ENCODE measurements at places on chromosomes 6 and 20.

DNA sequence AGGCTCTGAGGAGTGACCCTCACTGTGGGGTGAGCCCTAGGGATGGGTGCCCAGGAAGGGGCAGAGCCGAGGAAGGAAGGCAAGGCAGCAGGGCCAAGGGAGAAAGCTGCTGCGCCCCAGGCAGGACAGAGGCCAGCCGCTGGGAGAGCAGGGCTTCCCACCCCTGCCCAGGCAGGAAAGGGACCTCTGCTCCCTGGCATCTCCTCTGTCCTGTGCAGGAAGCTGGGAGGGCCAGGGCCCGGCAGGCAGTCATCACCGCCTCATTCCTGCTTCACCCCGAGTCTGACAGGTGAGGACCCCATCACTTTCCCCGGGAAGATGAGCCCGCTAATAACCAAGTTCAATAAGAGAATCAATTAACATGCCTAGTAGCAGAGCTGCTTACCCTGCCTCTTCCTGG is 81.3 kb downstream of the EDN3 start:
- no peak for DNase-seq

DNA sequence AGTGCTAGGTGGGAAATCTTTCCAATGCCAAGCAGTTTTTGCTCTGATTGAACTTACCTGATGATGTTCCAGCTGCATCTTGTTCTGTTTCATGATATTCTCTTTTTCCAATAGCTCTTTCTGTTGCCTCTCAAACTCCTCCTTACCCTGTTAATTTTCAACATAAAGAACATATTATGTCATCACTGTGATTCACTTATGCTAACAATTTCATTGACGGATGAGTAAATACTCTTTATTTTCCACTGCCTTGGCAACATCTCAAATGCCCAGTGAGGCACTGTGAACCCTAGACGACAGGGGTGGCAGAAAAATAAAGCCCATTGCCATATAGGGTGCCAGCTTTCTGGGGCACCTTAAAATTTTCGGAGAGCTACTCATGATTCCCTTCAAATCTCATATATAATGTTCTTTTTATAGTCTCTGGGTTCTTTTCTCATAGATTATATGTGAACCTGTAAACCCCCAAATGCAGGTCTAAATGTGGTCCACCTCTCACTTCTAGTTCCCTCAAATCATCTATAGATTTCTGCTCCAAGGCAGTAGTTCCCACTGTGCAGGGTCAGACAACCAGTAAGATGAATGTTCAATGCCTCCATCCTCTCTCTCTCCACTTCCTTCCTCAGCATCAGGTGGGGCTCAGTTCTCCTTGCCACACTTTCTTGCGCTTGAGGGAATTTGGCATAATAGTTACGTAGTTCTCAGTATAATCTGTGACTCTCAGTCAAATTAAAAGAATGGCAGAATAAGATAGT is 44.1 kb downstream of the NEDD9 start:
- no peak for DNase-seq

- no peak for DNase-seq
Measured at GRCh38 chr20:5657190-5657875, 92.9 kb upstream of the SHLD1 start.

- no peak for DNase-seq
Measured at GRCh38 chr20:41320976-41321375, 3.4 kb upstream of the ZHX3 start.

- DNase-seq, result no peak
Measured at GRCh38 chr20:47789764-47790579, 4.7 kb upstream of the SULF2 start.

GRCh38 chr6:17900011-17900410 is 87.4 kb downstream of the KIF13A start:
- DNase-seq, result no peak

- no peak for DNase-seq
Measured at GRCh38 chr20:47265984-47266383, 90.5 kb downstream of the ZMYND8 start.

DNA sequence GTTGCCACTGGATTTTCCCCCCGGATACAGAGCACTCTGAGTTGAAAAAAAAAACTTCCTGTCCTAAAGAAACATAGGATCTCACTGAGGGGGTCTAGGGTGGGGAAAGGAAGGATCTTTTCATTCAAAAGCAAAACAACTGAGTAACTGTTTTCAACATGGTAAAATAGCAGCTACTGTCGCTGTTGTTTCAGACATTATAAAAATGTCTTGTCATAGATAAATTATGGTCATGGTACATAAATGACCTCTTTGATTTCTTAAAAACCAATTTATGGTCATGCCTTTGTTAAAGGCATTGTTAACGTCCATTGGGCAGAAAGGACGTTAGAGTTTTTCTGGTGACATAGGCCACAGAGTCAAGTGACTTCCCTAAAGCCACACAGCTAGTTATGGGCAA is 180.4 kb upstream of the DTNBP1 start:
- no peak for DNase-seq

DNA sequence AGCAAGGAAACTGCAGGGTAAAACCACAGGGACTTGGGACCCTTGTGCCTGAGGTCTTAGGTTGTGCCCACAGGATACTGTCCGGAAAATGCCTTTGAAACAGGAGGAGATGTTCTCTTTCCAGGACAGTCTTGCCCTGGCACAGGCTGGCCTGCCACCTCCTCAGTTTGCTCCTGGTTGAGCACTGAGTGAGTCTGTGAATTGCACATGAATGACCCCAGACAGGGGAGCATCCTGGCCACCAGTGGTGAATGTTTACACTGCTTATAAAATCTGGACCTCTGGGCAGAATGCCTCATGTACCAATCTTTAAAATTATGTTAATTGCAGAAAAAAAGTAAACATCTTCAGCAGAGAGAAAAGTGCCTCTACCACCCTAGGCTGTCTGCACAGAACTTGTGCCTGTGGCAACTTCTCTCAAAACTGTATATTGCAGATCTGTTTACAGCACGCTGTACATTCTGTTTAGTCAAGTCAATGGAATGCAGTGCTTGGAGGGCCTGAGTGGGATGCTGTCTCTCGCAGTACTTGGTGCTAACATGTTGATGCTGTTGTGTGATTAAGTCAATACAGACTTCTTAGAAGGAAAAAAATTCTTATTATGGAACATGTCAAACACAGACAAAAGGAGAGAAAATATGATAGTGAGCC is 242.1 kb downstream of the SOD2 start:
- no peak for DNase-seq

GRCh38 chr6:160070427-160070826 is 51.2 kb upstream of the SLC22A1 start:
- no peak for DNase-seq

DNA sequence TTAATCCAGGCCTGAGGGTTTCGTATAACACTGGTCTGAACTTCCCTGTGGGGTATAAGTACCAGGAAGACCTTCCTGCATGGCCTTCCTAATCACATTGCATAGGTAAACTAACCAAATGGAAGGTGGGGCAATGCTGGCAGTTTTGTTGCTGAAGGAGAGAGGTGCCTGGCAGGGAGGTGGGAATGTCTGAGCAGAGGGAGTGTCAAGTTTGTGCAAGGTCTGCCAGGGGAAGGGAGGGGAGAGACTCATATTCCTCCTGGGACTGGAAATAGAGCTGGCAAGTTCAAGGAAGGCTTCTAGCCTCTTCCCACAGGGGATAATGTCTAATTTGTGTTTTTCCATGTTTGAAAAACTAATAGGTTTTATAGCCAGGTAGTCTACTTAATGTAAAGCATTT is 70.6 kb downstream of the HDDC2 start:
- no peak for DNase-seq

DNA sequence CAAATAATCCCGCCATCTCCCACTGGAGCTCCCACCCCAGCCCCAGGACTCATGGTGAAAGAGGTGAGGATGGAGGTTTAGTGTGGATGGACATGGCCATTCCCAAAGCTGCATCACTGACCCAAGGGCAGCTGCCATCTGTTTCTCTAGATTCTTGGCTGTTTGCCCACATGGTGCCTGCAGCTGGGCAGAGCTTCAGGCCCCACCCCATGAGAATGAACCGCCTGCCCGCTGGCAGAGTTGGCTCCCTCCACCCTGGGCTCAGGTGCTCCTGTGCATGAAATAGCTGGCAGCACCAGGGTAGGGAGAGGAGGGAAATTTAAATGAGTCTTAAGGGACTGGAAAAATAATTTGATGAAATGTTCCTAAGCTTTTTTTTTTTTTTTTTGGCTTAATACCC is 17.4 kb downstream of the SCML4 start:
- no peak for DNase-seq

DNA sequence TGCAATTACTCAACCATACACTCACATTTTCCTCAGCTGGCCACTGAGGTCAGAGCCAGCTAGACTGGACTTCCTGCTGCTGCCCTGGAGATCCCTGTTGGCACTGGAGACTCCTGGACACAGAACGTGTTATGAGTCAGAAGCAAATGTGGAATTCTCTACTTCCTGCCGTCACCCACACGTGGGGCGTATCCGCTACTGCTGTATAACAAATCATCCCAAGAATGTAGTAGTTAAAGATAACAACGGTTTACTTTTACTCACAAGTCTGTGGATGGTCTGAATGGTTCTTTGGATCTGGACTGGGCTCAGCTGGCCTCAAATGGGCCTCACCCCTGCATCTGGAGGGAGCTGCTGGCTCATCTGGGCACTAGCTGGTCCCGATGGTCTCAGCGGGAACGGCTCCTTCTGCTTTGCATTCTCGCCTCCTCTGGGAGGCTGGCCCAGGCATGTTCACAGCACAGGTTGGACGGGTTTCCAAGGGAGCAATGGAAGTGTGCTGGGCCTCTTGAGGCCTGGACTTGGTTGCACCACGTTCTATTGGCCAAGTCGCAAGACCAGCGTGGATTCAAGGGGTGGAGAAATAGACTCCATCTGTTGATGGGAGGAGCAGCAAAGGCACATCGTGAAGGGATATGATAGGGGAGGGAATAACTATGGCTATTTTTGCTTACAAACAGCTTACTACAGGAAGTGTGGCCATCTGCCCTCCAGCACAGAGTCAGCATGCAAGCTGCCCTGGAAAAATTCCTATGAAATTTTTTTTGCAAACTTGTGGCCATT is 118.5 kb downstream of the SNX5 start:
- DNase-seq, result no peak

DNA sequence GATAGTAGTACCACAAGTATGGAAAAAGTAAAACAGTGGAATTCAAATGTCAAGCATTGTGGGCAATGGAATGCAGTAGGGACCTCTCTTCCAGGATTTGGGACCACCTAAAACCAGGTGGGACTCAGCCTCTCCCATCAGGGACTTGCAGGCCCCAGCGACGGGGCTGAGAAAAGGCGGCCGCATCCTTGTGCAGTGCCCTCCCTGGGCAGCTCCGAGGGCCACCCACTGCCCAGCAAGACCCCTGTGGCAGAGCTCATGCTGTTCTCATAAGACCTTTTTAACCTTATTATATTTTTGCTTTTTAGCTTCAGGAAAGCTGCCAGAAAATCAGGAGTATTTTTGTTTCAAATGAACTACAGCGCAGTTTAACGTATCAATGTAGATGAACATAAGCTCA is 142.6 kb upstream of the RPS6KA2 start:
- DNase-seq, result no peak

- no peak for DNase-seq
Measured at GRCh38 chr6:32108094-32108627, 977 bp downstream of the TNXB start.

- DNase-seq, result no peak
Measured at GRCh38 chr6:63063631-63064271, 147.5 kb upstream of the FKBP1C start.

DNA sequence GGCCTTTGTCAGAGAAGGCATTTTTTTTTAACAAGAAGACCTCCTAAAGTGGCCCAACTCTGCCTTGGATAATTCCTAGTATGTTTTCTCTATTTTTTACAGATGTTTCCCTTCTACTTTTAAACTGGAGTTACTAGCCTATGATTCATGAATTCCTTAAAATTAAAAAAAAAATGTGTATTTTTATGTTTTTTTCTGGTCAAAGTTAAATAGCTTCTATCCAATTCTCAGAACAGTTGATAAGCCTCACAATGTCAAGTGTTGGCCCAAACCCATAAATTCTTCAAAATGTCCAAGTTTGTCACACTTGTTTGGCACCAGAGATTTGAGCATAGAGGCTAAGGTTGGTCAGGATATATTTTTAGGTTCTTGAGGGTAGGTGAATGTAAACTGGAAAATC is 64.0 kb downstream of the JAG1 start:
- DNase-seq, result no peak

GRCh38 chr6:138526822-138527235 is 27.5 kb upstream of the NHSL1 start:
- no peak for DNase-seq

GRCh38 chr6:133203344-133203697 is 37.8 kb upstream of the EYA4 start:
- no peak for DNase-seq

- DNase-seq, result no peak
Measured at GRCh38 chr20:50967586-50967985, 9.0 kb downstream of the MOCS3 start.

DNA sequence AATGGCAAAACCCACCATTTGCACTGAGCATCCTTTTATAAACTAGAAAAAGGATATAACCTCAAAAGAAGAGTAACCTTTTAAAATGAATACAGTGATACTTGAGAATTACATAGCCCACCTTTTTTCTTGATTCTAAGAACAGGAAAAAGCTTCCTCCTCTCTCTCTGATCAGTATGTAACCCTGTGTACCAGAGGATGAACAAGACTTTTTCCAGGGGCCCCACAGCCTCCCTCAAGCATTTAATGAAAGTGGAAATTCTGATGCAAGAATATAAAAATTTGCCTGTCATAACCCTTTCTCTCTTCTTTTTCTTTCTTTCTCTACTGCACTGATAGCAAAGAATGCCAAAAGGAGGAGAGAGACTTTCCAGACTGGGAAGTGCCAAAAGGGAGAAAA is 64.2 kb upstream of the BTN3A2 start:
- DNase-seq, result no peak

- no peak for DNase-seq
Measured at GRCh38 chr6:45801471-45802289, 214.0 kb downstream of the CLIC5 start.

DNA sequence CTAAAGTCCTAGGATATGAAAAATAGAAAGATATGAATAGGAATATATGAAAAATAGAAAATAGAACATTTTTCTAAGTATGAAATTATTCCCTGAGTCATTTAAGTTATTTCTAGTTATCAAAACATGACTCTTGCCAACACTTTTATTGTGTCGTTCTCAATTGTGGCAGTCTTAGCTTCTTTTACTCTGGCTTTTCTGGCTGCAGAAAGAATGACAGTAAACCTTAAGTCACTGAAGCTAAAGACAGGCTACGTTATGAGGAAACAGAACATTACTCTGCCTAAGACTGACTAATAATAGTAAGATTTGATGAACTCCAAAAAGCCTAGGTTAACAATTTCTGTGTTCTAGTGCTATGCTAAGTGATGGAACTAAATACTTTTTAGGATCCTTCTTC is 74.6 kb downstream of the AIG1 start:
- no peak for DNase-seq

DNA sequence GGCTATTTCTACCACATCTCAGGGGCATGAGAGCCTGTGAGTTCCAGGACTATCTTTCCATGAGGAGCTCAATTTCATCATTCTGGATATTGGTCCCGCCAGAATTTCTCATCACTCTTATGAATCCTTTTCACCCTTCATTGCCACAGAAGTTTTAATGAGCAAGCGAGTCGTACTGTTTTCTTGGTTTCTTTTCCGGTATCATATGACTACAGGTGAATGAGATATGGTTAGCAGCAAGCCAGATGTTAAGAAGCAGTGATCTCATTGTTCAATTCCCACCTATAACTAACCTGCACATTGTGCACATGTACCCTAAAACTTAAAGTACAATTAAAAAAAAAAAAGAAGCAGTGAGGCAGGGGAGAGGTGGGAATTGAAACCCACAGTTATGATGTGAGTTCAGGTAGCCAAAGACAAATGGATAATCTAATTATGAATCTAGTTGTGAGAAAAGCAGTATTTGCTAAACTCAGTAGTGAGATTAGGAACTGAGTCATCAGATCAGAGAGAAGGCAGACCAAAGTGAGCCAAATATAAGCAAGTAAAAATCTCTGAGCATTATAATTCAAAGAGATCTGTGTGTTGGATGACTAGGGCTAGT is 78.0 kb upstream of the ELOVL5 start:
- no peak for DNase-seq
